ENCODE measurements at places on chromosomes 4 and X.

DNA sequence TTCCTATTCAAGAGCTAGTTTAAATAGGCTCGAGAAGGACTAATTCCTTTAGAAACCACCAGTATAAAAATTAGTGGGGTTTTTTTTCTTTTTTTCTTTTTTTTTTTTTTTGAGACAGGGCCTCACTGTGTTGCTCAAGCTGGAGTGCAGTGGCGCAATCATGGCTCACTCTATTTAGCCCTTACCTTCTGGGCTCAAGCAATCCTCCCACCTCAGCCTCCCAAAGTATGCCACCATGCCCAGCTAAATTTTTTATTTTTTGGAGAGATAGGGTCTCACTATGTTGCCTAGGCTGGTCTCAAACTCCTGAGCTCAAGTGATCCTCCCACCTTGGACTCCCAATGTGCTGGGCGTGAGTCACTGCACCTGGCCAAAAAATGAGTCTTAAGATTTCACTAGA lies 52.8 kb downstream of the APOO start:
- no peak for DNase-seq

GRCh38 chr4:63226229-63226628 lies 1183.0 kb downstream of the TECRL start:
- no peak for DNase-seq

DNA sequence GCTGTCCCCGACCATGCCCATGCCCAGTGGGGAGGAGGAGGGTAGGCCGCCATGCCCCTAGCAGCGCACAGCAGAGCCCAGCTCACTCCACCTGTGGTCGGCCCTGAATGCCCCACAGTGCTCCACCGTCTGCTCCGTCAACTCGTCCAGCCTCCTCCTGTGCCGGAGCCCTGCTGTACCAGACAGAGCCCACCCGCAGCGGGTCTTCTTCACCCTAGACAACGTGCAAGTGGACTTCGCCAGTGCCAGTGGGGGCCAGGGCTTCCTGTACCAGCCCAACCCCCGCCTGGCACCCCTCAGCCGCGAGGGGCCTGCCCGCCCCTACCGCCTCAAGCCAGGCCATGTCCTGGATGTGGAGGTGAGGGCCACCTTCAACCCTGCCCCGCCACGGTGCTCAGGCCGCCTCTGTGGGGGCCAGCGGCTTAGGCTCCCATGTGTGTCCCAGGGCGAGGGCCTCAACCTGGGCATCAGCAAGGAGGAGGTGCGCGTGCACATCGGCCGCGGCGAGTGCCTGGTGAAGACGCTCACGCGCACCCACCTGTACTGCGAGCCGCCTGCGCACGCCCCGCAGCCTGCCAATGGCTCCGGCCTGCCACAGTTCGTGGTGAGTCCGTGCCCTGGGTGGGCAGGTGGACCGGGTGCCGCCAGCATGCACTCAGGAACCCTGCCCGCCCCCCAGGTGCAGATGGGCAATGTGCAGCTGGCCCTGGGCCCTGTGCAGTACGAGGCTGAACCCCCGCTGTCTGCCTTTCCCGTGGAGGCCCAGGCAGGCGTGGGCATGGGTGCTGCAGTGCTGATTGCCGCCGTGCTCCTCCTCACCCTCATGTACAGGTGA lies 6.9 kb upstream of the SRPK3 start:
- no peak for DNase-seq

DNA sequence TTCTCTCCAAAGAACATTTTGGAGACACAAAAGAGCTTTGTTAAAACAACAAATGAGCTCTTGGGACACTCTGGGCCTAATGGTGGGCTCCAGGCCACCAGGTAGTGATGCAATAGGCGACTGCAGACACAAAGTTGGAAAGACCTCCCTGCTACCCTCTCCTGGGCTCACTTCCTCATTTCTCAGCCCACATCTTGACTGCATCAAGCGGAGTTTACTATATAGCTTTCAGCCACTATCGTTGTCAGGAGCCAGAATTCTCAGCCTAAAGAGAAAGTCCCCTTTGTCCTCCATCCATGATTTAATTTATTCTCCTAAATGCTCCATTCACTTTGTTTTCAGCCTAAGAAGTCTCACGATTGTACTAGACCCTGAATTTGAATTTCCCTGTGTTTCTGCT lies 114.9 kb downstream of the EFHC2 start:
- DNase-seq: no peak

DNA sequence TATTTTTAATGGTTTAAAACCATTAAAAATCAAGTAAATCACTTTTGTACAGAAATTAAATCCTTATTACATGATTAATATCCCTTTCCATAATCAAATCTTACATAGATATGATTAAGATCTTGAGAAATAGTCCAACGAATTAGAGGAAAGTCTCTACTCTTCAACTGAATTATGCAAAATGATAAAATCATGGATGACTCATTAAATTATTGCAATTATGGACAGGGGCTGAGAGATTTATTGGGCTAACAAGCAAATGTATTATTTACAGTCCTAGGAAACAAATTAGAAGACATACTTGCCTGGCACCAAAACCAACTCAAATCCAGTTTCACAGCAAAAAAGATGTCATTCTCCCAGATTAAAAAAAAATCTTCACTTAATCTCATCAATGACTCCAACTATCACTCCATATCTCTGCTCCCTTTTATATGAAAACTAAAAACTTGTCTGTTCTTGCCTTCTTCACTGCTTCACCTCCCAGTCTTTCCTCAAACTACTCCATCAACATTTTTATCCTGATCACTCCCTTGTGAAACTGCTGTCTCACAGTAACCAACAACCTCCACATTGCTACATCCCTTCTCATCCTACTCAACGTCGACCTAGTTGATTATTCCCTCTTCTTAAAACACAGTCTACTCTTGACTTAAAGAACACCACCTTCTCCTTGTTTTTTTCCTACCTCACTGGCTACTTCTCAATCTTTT lies 18.4 kb upstream of the DDX60 start:
- no peak for DNase-seq

- DNase-seq: no peak
Measured at GRCh38 chr4:186061921-186062320, 7.0 kb upstream of the TLR3 start.

DNA sequence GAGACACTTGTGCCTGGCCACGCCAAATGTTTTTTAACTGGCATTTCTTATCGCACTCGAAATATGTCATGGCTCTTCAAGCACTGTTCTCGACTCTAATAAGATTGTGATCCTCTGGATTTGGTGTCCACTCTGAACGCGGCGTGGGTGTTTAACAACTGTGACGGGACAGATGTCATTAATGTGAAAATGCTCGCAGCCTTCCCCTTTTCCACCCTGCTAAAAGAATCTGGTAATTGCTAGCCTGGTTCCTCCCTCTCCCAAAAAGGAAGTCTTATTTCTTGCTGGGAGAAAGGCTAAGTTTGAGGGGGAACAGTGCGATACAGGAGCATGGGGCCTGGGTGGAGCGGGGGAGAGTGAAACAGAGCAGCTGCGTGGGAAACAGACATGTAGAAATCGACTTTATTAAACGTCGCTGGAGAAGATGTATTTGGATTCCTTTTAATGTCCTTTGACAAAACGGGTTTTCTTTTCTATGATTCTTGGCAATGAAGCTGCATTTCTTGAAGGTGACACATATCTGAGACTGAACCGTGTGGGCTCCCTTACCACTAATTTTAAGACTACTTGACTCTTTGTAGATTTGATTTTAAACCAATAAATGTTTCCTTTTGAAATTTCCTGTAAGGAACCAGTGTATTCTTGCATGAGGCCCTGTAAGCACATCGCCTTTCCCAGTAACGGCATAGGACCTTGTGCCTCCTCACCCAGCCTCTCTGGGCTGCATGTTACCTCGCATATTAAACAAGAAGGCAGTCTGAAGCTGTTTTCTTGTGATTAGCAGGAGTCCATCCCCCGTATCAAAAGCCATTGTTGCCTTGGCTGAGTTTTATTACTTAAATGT lies 17.8 kb downstream of the TBC1D1 start:
- DNase-seq: no peak

DNA sequence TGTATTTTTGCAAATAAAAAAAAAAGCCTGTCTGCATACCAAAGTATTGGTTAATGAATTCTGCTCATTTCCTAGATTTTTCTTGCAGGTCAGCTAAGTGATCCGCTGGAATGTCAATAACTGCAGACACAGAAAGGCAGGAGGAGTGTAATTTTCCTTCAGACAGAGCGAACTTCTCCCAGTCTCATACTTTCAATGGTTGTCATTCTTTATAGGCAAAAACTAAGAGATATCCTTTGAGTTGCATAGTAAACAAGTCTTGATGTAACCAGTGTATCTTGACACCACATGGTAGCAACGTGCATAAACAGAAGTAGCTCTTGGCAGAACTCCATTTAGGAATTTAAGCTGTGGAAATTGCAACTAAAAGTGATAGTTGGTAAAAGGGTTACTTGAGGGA lies 8.2 kb downstream of the CAPN6 start:
- no peak for DNase-seq

DNA sequence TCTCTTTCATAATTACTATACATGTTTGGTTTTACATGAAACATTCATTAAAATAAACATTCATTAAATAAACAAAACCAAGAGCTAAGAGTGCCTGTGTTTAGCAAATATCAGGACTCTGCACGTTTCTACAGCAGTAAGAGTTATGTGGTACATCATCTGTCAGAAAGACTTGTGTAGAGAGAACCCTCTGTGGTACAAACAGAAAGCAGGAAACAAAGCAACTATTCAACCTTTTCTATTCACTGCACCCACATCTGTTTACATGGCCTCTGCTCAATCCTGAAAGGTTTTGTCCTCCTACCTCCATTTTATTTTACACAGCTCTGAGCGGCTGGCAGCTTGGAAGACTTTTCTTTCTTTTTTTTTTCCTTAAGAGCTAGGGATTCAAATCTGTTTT lies 90.7 kb upstream of the PCDH18 start:
- DNase-seq: no peak

DNA sequence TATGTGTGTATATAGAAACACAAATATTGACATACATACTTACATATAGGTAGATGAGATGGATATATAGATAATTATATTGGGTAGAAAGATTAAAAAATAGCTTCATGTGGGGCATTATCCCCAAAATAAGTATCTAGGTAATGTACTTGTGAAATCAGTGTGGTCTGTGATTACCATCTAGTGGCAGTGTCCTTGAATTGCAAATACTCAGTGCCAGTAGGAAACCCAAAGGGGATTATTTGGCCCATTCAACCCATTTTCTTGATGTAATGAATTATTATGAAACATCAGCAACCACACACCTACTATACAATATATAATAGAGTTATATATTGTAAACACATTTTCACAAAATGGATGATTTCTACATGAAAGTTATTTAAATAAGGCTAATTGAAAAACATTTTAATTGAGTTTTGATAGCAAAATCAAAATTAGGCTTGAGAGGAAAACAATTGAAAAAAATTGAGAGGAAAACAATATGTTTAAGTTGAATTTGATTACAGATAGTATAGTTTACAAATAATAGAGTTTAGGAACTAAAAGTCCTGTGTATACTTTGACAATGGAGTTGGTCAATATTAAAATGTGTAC lies 389.4 kb downstream of the GALNTL6 start:
- no peak for DNase-seq

DNA sequence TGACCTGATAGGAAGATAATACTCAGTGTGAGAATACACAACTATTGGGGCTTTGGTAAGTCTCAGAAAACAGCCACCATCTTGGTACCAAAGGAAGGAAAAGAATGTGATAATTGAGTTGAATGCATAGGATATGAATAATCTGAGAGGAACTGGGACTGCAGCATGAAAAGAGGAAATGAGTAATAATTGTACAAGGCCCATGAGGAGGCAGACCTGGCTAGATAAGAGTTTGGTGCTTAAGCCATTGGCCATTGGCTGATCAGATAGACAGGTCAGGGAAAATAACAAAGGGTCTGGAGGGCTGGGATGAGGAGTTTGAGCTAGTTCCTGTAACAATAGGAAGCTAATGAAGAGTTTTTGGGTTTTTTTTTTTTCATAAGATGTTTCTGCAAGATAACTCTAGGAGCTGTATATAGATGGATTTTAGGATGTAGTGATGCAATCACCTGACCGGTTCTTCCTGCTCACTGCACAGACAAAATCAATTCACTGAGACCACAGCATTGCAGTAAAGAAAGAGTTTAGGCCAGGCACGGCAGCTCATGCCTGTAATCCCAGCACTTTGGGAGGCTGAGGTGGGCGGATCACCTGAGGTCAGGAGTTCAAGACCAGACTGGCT lies 5.3 kb upstream of the TRMT2B start:
- DNase-seq: no peak

DNA sequence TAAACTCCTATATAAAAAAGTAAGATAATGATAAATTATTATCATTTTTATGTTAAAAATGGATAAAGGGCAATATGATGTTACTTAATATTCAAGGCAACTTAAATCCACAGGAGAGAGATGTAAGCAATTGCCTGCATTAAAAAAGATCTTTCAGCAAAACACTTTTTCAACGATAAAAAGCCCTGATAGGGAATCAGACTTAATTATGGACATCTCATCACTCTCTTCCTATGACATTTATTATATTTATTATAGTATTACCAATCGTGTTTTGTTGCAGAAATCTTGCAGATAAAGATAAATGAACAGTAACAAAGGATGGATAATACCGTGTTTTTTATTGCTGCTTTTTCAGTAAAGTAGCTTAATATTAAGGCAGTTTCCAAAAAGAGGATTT lies 178.5 kb downstream of the SH2D1A start:
- no peak for DNase-seq

DNA sequence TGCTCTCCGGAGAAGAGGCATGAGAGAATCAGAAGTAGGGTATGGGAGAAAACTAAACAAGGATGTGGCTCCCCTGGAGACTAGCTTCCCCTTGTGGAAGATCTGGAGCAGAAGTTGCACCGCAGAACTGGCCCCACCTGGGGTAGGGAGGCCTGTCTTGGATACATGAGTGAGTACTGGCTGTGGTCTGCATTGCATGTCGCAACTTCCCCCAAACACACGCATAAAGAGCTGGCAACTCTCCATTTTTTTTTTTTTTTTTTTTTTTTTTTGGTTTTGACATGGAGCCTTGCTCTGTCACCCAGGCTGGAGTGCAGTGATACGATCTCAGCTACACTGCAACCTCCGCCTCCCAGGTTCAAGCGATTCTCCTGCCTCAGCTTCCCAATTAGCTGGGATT lies 119.9 kb downstream of the EGF start:
- DNase-seq: peak; percentile 42

All from CD4-positive, alpha-beta T cell treated with Interleukin-1 beta for 1 hour (primary cell).